ENCODE measurements at places on chromosomes 4 and X.

DNA sequence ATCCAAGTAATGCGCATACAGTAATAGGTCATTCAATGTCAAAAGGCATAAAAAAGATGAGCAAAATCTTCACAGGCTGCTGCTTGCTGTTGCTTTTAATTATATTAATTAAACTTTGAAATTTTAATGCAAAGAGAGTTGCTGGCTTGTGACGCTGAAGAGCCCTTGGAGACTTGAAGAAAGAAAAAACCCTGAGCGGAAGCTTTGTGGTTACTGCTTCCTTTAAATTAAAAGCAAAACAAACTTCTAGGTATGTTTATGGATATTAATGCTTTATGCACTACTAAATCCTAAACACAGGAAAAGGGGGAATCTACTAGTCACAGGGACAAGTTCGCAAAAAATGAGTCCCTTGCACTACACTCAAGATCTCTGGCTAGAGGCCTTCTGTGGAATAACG lies 166.7 kb downstream of the ANTXR2 start:
- DNase-seq = no peak

- DNase-seq = no peak
These were observed 114.3 kb downstream of the NKX6-1 start for GRCh38 chr4:84384801-84385200.

DNA sequence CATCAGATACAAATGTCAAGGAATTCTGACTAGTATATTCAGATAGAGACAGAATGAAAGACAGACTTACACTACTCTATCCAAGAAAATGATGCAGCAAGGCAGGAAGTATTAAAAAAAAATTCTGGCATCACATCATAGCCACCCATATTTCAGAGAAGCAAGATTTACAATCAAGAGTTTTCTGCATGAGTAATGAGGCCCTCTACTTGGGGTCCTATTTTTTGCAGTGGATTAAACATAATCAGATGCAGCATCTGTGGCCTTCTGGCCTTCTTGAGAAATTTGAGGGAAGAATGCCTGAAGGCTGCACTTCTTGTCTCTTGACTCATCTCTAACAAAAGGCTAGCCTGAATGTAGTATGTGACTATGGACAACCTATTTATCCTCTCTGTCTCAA lies 48.2 kb upstream of the SLIT2 start:
- DNase-seq = peak; percentile 83

DNA sequence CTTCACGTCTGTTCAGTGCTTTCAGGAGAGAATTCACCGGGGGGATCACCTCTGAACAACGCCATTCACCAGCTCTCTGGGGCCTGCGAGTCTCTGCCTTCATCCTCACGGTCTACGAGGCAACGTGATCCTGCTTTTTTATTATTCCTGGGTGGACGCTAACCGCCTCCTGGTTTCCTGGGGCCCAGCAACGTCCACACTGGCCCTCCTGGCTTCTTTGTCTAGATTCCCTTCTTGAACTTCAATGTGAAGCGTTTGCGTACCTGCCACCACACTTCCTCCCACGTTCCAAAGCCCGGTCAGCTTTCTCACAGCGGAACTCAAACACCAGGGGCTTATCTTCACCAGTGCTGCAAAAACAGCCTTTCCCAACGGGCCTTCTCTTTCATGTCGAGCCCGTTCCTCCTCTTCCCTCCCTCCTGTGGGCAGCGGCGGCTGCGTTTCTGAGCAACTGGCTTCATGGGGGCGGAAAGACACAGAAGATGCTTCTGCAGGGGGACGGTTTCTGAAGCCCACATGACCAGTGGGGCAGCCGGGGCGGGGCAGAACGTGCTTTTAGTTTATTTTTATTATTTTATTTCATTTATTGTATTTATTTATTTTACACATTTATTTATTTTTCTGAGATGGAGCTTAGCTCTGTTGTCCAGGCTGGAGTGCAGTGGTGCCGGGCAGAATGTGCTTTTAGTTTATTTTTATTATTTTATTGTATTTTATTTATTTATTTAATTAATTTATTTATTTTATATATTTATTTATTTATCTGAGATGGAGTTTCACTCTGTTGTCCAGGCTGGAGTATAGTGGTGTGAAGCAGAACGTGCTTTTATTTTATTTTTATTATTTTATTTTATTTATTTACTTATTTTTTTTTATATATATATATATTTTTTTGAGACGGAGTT lies 64.6 kb downstream of the CRLF2 start:
- DNase-seq = no peak

DNA sequence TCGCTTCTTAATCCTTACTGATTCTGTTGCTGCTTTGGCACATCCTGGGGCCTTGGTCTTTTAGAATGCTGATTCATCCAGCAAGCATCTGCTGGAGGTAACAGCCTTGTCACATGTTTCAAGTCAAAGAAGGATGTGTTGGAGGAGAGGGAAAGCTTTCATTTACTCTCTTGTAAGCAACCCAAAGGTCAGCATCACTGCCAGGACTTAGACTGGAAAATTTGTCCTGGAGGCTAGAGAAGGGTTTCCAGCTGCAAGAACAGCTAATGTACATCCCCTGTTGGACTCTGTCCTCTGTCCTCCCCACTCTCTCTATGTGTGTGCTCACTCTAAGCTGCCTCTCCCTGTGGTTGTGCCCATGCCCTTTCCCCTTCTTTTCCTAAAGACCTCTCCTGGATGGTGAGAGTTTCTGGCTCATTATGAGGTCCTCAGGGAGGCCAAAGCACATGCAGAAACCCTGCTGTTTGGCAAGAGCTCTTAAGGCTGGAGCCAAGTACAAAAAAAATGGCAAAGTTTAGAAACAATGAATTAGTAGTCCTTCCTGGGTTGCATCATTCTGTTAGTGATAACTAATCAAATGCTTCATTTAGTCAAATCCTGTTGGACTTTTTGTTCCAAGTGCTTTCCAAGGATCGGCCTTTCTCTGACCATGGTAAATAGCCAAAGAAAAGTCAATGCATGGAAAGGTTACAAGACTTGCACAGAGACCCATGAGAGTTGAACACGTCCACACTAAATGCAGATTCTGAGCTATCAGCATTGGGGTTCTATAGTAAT lies 13.4 kb upstream of the SRPX start:
- peak; percentile 86 for DNase-seq

DNA sequence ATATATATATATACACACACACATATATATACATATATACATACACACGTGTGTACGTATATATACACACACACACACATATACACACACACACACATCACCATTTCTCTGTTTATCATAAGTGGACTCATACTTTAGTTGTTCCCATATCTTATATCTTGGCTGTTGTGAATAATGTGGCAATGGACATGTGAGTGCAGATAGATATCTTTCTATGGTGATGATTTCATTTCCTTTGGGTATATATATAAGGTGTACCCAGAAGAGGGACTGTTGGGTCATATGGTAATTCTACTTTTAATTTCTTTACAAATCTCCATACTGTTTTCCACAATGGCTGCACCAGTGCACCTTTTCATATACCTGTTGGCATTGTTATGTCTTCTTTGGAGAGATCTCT lies 105.9 kb downstream of the LARP1B start:
- no peak for DNase-seq

- DNase-seq = no peak
These were observed 2.2 kb downstream of the MXD4 start for GRCh38 chr4:2259541-2260343.

DNA sequence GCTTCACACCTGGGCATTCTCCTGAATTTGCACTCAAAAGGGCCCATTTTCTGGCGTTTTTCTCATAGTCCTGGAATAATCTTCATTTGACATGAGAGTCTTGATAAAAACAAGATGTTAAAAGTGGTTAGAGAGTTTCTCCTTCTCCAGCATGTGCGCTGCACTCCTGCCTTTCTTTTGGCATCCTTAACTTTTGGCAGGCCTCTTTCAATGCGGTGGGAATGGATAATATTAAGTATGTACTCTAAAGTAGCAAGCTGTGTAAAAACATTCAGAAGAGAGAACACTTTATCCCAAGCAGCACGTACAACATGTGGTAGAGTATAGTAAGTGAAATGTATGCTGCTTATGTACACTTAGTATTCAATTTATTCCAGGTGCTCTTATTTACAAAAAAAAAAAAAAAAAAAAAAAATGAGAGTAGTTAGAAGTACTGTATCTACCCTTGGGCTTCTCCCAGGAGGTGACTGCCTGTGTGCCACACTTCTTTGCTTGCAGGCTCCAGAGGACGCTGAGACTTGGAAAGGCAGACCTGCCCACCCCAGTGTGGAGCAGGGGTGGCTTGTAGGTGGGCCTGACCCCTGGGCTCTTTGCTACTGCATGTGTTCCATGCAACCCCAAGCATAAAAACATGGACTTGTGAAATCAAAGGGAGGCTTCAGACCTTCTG lies 3.9 kb downstream of the FGF2 start:
- DNase-seq = peak; percentile 41

GRCh38 chr4:159012381-159012780 lies 90.5 kb upstream of the RAPGEF2 start:
- peak; percentile 75 for DNase-seq

DNA sequence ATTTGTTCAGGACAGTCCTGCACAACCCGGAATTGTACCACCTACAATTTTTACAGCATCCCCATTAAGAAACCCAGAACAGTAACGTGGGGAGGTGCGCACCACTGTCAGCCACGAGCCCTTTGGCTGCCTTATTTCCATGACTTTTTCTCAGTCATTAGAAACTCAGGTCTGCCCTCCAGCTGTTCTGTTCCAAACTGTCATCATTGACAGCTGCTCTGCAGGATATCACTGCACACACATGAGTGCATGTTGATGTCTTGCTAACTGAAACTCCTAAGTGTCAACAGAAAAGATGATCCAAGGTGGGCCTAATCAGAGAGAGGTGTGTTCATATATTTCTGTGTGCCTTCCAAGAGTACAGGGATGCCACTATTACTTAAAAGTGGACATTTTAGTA lies 123.4 kb downstream of the PARM1 start:
- no peak for DNase-seq

- peak; percentile 36 for DNase-seq
These were observed 42.4 kb downstream of the PTTG2 start for GRCh38 chr4:38002451-38003071.

DNA sequence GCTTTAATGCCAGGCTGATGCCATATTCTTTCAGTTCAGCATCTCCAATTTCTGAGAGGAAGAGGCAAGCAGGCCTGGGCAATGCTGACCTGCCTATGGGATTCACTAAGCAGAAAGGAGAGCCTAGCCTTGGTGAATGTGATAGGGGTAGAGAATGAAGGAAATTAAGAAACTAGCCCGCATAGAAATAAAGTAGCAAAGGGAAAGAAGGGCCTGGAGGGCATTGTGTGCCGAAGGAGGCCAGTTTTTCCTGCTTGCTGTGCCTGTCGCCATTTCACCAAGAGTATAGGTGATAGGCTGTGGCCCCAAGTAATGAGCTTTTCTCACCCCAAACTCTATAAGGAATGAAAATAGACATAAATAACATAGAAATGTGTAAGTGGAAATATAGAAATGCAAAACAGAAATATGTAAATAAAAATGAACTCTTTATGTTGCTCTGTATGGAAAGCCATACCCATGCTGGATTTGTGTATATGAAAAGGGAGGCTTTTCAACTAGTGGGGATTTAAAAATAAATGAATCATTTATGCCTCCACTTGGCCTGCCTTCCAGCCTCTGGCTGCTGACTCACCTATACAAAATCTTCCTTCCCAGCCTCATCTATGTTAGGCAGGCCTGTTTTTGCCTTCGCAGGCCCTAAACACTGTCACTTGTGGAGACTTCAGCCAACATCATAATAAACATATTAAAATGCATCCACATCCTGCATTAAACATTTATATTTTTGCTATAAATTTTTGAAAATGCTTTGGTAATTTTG lies 5.1 kb upstream of the OCRL start:
- no peak for DNase-seq

- no peak for DNase-seq
These were observed 34.2 kb downstream of the FAM193A start for GRCh38 chr4:2570551-2571222.

DNA sequence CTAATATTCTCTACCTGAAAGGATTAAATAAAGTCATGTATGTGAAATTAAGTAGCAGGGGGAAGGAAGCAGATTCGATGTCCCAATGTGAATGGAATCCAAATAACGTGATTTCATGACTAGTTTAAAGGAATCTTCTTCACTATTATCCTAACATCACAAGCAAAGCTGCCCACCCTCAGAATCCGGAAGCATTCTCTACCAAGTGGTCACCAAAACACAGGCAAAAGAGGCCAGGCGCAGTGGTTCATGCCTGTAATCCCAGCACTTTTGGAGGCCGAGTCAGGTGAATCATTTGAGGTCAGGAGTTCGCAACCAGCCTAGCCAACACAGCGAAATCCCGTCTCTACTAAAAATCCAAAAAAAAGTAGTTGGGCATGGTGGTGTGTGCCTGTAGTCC lies 212.9 kb downstream of the LDB2 start:
- DNase-seq = peak; percentile 67

DNA sequence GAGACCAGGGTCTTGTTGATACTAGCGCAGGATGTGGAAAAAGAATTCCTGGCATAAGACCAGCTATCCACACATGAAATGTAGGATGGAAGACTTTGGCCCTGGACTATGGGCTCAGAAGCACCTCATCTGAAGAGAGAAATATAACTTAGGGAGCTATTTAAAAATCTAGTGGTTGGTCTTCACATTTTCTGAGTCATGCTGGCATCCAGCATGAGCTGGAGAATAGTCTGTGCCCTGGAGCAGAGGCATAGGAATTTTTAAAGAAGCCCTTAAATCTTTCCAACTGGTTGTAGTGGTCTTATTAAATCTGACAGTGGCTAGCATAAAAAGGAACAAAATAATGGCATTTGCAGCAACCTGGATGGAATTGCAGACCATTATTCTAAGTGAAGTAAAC lies 86.3 kb downstream of the SMARCA5 start:
- DNase-seq = no peak

GRCh38 chr4:144902614-144903013 lies 195.4 kb downstream of the ANAPC10 start:
- no peak for DNase-seq

DNA sequence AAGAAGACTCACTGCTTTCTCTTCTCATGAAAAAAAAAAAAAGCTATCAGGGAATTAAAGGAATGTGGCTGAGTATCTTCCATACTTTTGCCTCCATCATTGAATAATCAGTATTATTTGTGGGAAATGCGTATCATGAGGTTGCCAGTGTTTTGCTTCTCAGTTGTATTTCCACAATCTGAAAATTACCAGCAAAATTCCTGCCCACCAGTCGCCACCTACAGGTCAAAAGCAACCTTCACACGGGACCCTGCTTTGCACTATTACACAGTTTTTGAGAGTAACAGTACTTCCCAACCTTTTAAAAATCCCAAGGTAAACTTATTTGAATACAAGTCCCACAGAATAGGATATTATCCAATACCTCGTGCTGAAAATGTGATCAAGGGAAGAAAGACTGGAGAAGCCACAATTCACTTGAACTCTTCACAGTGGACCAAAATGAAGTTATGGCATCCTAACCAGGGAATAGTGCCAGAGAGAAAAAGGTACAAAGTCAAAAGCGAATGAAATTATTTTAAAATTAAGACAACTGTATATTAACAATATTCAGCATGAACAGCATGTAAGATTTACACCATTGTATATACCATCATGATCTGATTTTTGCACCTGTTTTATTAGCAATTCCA lies 30.4 kb downstream of the PGRMC1 start:
- peak; percentile 42 for DNase-seq

All from choroid plexus epithelial cell (primary cell).